Endodermal cell (in vitro differentiated cells): ENCODE measurements at places on chromosomes 2 and 18. TPM values are rescaled to one million over a fixed set of nuclear protein-coding genes. Genes with fewer than 3 reads are reported as not detected.

KLHL41 gene
- not detected in 2 replicates for total RNA-seq

MOCOS gene
- total RNA-seq = 1.4 and 1.8 TPM in 2 replicates

ANKRD53 gene
- total RNA-seq = 0.24 to 1.0 TPM (median 0.97 TPM) in 3 replicates

STPG4 gene
- 0.15 and 0.25 TPM in 2 replicates for total RNA-seq

CNDP1 gene
- 0.21 to 0.42 TPM in 2 of 3 replicates, not detected in the other for total RNA-seq

SKOR2 gene
- total RNA-seq = not detected in 3 replicates

MTX2 gene
- total RNA-seq = 31.9 to 42.3 TPM (median 40.7 TPM) in 3 replicates

RNF181 gene
- 118 and 125 TPM in 2 replicates for total RNA-seq

MC2R gene
- total RNA-seq = not detected in 3 replicates

DTNB gene
- 38.1 to 65.0 TPM (median 48.7 TPM) in 3 replicates for total RNA-seq

CCDC74A gene
- total RNA-seq = 29.0 to 50.9 TPM (median 29.9 TPM) in 3 replicates

TLX2 gene
- 0.27 to 0.53 TPM in 2 of 3 replicates, not detected in the other for total RNA-seq

CCDC74B gene
- total RNA-seq = 8.7 and 9.2 TPM in 2 replicates

CNOT9 gene
- 47.3 to 65.6 TPM (median 57.7 TPM) in 3 replicates for total RNA-seq

FBXO15 gene
- total RNA-seq = 2.1 to 4.5 TPM (median 3.0 TPM) in 3 replicates

LRP1B gene
- 1.8 to 2.4 TPM (median 2.4 TPM) in 3 replicates for total RNA-seq

OTX1 gene
- total RNA-seq = 11.7 and 12.9 TPM in 2 replicates

ZNF407 gene
- 10.1 and 13.1 TPM in 2 replicates for total RNA-seq

GFPT1 gene
- 74.3 and 79.8 TPM in 2 replicates for total RNA-seq

CREG2 gene
- 0.13 and 0.27 TPM in 2 replicates for total RNA-seq

TSGA10 gene
- 10.1 and 12.4 TPM in 2 replicates for total RNA-seq

LRRTM4 gene
- 4.2 to 7.5 TPM (median 7.0 TPM) in 3 replicates for total RNA-seq
